ENCODE measurements at places on chromosomes 4 and X.

DNA sequence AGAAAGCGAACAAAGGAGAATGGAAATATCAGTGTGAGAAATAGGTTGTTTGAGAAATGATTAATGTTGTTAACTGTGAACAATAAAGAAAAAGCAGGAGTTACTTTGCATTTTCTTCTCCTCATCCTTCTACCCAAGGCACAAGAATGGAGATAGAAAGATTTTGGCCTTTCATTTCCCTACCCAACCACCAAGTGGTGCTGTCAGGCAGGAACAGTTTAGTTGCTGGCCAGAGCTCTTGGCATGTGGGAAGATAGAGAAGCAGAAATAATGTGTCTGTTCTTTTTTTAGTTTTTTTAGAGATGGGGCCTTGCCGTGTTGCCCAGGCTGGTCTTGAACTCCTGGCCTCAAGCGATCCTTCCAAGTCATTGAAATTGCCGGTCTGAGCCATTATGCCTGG, 12.8 kb downstream of the HOPX start:
- no peak for DNase-seq

DNA sequence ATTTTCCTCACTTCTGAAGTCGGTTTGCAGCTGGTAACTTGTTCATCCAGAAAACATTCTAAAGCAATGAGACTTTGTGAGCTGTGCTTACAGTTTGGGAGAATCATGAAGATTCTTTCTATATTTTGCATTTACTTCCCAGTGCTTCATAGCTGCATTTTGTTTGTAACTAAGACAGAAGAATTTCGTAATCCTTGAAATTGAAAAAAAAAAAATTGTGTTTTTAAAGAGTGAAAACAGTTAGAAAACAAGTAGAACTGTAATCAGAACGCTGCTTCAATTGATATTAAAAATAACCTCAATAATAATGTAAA, 392.4 kb downstream of the UNC5C start:
- no peak for DNase-seq

- peak; percentile 24 for DNase-seq
Observed at GRCh38 chr4:139279760-139280620, at the start of gene MGARP. Gene MGARP, minus strand, starts transcription at chr4:139280225. Its CDS starts 67 bp downstream, at chr4:139280158.

- DNase-seq, result no peak
Observed at GRCh38 chr4:8779490-8779932, 92.1 kb downstream of the HMX1 start.

DNA sequence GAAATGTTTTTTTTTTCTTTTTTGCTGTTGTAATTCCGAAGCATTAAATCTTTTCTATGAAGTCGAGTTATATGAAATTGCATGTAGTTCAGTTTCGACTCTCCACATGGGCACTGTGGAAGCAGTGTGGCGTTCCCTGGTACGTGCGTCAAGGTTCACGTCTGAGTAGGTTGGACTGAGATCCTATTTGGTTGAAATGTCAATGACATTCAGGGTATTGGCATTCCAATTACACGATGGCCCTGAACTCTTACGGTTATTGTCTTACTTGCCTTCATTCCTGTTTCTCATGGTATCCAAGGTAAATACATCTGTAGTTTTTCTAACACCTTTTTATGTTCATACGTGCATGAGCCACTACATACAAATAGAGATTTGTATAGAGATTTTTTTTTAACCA, 128.8 kb downstream of the SORBS2 start:
- no peak for DNase-seq

GRCh38 chrX:134202561-134202960, 34.4 kb upstream of the CCDC160 start:
- DNase-seq, result no peak

DNA sequence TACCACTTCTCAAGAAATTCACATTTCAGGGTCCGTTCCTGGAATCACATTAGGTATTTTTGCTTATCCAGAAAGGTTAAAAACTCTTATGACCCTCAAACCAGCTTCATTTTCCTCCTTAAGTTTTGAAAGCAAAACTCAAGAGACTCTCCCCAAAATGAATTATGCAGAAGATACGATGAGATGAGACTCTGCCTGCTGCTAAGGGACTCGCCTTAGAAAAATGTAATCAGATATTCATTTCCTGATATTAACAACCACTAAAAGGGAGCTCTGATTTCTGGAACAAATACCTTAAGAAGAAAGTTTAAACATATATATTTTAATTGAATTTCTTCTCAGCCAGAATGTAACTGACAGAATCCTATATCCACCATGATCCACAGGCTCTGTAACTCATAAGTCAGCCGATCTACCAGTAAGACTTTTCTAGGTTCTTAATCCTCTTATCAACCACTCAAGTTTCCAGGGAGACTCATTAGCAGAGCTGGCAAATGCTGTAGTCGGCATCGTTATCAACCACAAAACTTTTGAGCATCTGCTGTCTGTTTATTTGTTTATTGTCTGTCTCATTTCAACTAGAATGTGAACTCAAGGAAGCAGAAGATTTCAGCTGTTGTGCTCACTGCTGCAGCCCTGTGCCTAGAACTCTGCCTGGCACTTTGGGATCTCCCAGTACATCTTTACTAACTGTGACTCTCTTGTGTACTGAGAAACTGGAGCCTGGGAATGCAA, 112.5 kb downstream of the LDB2 start:
- DNase-seq, result no peak

GRCh38 chrX:131054906-131055305, 3.2 kb upstream of the ARHGAP36 start:
- no peak for DNase-seq

DNA sequence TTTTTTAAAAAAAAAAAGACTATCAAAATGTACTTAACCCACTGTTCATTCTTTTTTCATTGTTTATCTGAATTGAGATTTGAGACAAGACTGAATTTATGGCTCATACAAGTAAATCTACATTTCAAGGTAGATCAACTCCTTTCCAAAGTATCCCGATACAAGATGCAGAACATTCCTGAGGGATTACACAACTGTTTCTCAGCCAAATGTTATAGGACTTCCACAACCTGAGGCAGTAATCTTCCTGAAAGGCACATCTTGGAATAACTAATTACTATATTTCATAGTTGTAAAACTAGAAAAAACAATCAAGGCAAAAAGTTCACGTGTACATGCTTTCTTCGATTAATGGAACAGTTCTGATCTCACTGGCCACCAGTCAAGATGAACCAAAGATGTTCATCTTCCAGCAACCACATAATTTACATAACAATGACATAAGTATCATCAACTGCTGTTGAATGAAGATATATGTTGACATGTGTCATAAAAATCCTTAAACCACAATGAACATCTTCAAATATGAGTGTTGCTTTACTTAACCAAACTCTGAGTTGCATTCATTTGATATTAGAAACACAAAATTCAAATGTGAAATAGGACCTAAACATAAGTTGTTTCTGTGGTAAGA, 225.2 kb upstream of the DKK2 start:
- no peak for DNase-seq

- DNase-seq, result no peak
Observed at GRCh38 chr4:53963336-53963735, 101.1 kb downstream of the CHIC2 start.

DNA sequence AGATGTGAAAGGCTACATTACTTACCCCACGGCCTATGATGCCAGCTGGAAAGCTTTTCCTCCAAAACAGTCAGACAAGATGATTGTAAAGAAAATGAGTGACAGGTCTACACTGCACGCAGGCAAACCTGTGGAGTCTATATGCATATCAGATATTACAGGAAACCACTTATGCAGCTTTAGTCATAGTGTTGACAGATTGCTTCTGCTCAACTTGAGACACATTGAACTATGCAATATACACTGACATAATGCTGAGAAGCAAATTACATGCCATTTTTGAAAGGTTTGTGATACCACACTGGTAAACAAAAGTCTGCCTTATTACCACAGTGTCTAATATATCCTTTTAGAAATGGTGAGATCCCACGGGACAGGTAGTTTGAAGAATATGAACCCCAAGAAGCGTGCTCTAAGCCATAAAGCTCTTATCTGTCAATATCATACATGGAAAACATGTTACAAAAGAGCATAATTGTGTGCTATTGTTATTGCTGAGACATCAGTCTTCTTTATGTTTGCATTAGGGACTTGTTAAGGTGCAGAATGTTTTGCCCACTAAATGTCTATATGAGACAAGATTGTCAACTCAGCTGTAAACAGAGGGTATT, 1835.8 kb upstream of the TENM3 start:
- no peak for DNase-seq

GRCh38 chr4:148273501-148273986, 168.7 kb downstream of the NR3C2 start:
- DNase-seq, result no peak

GRCh38 chrX:111504941-111505340, 6.5 kb upstream of the SERTM2 start:
- no peak for DNase-seq

- no peak for DNase-seq
Observed at GRCh38 chr4:35087218-35087617, 1157.1 kb downstream of the ARAP2 start.

DNA sequence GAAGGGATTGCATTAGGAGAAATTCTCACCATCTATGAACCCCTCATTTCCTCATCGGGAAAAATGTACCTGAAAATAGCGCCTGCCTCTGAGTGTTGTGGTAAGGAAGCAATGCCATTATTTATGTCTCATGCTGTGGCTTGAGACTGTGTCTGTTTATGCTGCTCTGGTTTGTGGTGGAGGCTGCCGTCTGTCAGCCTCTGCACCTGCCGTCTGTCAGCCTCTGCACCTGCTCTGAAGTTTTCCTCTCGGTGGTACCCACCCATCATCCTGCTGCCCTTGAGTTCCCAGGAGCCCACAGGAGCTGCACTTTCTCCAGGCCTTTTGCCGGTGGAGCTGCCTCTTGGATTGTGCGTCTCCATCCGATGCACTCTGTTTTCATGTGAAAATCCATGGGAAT, 68.5 kb upstream of the PPP2R3B start:
- DNase-seq, result no peak

GRCh38 chr4:37400241-37400881, 155.8 kb downstream of the NWD2 start:
- DNase-seq, result no peak

DNA sequence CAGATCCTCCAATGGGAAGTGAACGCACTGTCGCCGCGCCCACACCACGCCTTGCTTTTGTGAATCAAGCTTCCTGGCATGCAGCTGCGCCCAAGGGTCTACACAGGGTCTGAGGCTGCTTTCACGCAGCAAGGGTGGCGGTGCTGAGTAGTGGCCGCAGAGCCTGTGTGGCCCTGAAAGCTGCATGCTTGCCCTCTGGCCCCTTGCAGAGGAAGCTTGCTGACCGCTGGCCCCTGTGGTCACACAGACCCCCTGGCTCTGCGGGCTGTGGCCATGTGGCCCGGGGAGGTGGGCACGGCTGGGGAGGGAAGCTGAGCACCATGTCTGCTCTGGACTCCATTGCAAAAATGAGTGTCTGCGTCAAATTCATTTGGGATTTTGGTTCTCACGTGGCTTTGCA, 8.8 kb downstream of the DOK7 start:
- no peak for DNase-seq

- DNase-seq, result no peak
Observed at GRCh38 chrX:153968754-153969124, 2.9 kb downstream of the HCFC1 start.

- DNase-seq, result no peak
Observed at GRCh38 chr4:155690044-155690837, 23.6 kb downstream of the GUCY1A1 start.

- DNase-seq, result no peak
Observed at GRCh38 chr4:24482871-24483270, 101.5 kb downstream of the DHX15 start.

DNA sequence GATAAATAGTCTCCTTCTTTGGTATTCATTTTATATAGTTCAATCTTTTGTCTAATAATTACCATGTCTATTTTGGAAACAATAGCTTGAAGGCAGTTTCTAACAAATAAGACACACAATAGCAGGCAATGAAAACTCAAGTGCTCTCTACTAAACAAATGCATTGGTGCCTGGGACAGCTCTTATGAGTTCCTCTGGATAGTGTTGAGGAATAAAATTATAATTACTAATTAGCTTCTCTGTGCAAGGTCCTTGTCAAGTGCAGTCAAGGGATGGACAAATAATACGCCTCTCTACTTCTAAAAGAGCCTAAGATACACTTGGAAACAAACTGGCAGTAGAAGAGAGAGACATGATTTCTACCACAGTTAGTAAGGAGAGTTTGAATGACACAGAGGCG, 229.0 kb upstream of the GLRA2 start:
- DNase-seq, result no peak

- no peak for DNase-seq
Observed at GRCh38 chr4:4762300-4762699, 97.2 kb upstream of the MSX1 start.

GRCh38 chrX:52979993-52980392, 21.7 kb upstream of the FAM156A start:
- no peak for DNase-seq

DNA sequence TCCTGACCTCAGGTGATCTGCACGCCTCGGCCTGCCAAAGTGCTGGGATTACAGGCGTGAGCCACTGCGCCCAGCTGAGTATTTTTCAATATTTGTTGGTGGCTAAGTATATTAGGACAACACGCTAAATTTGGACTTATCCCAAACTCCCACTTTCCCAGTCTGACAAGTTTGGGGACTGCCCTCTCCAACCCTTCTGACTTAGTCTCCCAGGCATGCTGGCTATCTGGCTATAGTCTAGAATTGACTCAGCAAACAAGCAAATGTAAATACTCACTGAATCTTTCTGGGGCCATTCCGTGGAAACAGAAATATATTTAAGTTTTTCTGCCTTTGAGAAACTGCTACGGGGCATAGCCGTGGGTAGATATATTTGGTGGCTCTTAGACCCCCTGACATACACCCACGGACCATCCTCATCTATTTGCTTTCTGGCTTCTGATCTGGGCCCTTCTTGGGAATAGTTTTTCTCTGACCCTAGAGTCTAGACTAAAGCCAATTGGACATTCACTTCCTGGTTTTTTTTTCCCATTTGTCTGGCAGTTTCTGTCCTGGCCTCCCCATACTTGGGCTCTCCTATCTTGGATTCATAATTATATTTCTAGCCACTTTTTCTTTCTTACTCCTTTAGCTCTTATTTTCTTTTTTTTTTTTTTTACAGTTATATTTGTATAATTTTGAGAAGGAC, 11.3 kb upstream of the DOCK11 start:
- no peak for DNase-seq

DNA sequence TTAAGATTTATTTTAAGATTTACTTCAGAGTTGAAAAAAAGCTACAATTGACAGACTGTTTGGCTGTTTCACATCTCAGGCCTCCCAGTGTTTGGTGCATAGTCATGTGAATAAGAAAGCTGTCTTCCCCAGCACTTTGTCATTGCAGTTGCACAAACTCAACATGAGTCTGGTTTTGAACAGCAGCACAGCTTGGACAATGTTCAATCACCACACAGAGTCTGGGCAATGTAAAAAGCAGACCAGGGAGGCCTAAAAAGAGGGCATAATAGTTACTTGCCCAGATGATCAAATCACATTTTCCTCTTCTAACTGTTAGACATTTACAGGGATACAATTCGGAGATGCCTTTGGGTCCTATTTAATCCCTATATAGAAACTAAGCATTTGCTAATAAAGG, 1055.0 kb downstream of the RPA4 start:
- DNase-seq, result no peak

GRCh38 chrX:154020536-154021115, 924 bp upstream of the IRAK1 start:
- no peak for DNase-seq

- no peak for DNase-seq
Observed at GRCh38 chrX:82320569-82320968, 1118.7 kb downstream of the SH3BGRL start.

- DNase-seq, result no peak
Observed at GRCh38 chrX:49912086-49912485, 10.3 kb upstream of the CLCN5 start.
